Hematopoietic multipotent progenitor cell treated with erythropoietin and hydrocortisone succinate and interleukin-3 and kit ligand, for 4 days (in vitro differentiated cells): ENCODE measurements at places on chromosomes 6 and 20.

- peak; percentile 44 for DNase-seq
Measured at GRCh38 chr6:136403110-136403980, 113.7 kb upstream of the BCLAF1 start.

- no peak for DNase-seq
Measured at GRCh38 chr20:44361021-44361420, 5.5 kb downstream of the HNF4A start.

- no peak for DNase-seq
Measured at GRCh38 chr6:12420626-12421025, 130.5 kb downstream of the EDN1 start.

GRCh38 chr6:153108315-153108714, 22.8 kb downstream of the RGS17 start:
- no peak for DNase-seq

DNA sequence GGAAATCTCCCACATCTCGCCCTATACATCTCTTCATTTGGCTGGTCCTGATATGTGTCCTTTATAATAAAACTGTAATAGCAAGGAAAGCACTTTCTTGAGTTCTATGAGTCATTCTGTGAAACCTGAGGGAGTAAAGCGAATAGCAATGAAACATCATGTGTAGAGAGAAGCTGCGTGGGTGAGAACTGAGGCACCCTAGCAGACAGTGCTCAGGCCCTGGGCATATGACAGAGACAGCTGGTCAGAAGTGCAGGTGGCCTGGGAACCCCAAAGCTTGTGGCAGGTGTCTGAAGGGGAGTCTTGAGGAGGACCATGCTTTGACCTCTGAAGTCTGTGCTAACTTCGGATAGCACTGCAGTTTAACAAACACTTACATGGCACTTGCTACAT, 1.3 kb upstream of the BLOC1S5 start:
- no peak for DNase-seq

- no peak for DNase-seq
Measured at GRCh38 chr20:46210672-46211330, 92.7 kb downstream of the CD40 start.

DNA sequence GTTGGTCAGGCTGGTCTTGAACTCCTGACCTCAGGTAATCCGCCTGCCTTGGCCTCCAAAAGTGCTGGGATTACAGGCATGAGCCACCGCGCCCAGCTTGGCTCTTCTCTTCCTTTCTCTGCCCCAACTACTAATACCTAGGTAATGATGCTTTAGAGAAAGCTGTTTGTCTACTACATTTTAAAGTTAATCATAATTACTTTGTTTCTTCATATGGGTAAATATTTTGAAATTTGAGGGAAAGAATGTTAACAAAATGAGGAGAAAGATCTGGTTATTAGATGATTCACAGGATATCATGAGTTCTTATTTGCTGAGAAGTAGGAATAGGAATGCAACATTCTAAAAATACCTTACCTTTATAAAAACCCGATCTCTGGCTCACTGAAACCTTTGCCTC, 18.4 kb upstream of the PTPRK start:
- no peak for DNase-seq

DNA sequence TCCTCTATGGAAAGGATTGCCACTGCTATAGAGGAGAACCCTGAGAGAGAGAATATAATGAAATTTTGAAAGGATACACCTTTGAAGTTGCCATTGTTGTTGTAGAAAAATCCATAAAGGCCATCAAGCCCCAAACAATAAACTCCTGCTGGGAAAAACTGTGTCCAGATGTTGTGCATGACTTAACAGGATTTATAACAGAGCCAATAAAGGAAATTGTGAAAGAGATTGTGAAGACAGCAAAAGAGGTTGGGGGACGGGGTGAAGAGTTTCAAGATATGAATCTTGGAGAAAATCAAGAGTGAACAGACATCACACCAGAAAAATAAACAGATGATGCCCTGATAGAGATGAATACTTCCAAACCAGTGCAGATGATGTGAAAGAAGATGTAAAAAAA, 396.4 kb downstream of the BCKDHB start:
- DNase-seq, result no peak

GRCh38 chr20:62732031-62732760, 23.6 kb downstream of the NTSR1 start:
- DNase-seq, result peak; percentile 60

DNA sequence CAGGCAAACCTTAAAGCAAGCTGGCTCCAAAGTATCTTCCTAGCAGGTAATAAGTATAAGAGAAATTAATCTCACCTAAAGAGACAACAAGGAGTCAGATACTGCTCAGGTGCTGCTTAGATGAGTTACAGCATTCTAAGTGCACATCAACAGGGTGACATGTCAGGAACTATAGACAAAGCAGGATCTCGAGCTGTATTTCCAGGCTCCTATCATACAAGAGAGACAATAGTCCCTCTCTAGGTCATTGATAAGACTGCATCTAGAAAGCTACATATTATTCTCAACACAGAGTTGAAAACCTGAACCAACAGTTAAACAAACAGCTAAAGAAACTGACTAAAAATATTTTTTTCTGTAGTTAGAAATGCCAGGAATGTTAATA, 3.9 kb downstream of the PTPRK start:
- peak; percentile 2 for DNase-seq

DNA sequence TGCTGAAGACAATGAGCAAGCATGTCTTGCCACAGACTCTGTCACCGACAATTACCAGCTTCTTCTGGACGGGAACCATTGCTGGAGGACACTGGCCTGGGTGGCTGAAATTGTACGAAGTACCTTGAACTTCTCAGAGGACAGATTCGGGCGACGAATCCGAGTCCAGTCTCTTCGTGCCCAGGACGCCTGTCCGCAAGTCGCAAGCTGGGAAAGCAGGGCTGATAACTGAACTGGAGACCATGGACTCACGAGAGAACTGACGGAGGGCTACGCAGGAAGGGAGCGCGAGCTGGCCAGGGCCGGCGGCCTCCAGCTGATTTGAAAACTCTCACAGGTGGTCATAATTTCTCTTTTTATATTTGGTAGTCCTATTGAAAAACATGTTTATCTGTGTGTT, 1229.5 kb upstream of the MAP3K7 start:
- no peak for DNase-seq

DNA sequence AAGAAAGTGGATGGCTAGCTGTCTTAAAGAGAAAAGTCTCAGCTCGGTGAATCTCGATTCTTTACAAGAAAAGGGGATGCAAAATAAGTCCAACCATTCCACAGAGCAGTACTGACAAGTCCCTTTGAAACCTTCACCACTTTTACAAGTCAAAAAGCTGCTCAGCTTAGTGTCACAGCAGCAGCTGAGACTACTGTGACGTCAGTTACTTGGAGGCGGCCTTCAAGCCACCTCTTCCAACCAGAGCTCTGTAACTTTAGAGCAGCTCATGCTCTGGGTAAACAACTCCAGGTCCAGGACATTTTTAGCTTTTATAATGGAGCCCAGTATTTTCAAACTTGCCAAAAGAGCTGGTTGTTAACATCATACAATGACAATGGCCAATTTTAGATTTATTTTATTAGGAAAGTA, at the start of gene KIAA0408:
TSS of gene KIAA0408 (minus strand) at position 159 of the 411 bp plus-strand sequence. CDS start 5,408 bp downstream, outside the sequence.
- DNase-seq, result no peak

DNA sequence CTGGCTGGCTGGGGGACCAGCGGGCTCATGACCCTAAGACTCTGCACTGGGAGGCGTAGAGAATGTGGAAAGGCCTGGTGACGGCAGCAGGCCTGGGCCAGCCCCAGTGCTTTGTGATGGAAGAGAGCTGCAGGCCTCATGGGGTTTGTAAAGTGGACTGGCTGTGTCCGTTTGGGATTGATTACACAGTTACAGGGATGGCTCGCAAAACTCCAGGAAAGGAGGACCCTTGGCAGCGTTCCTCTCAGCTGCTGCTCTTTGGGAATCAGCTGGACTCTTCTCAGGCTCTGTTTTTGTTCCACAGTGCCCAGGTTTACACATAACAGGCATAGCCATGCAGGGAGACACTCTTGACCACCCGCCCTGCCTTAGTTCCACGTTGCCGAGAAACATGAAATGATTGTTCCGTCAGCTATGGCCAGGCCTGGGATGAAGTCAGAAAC, 89.0 kb downstream of the SLX4IP start:
- DNase-seq, result no peak

DNA sequence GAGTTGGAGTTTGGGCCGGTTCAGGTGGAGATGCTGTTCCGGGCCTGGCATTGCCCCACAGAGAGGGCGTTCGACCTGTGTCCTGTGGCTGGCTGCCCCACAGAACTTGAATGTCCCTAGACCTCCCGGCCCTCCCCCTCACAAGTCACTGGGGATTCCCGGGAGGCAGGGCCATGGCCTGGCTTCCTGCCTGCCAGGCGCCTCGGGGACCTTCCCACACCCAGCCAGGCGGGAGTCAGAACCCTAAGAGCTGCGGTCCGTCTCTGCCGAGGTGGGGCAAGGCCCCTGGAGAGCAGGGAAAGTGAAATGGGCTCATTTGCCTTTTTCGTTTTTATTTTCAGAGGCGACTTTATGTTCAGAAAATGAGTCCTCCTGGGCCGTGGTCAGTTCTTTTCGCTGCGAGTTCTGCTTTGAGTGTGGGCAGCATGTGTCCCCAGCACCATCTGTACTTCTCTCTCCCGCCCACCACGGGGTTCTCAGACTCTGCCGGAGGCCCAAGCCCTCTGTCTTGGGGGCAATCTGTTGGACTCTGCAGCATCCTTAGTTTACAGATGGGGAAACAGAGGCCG, 8.5 kb downstream of the RBM38 start:
- DNase-seq, result no peak

DNA sequence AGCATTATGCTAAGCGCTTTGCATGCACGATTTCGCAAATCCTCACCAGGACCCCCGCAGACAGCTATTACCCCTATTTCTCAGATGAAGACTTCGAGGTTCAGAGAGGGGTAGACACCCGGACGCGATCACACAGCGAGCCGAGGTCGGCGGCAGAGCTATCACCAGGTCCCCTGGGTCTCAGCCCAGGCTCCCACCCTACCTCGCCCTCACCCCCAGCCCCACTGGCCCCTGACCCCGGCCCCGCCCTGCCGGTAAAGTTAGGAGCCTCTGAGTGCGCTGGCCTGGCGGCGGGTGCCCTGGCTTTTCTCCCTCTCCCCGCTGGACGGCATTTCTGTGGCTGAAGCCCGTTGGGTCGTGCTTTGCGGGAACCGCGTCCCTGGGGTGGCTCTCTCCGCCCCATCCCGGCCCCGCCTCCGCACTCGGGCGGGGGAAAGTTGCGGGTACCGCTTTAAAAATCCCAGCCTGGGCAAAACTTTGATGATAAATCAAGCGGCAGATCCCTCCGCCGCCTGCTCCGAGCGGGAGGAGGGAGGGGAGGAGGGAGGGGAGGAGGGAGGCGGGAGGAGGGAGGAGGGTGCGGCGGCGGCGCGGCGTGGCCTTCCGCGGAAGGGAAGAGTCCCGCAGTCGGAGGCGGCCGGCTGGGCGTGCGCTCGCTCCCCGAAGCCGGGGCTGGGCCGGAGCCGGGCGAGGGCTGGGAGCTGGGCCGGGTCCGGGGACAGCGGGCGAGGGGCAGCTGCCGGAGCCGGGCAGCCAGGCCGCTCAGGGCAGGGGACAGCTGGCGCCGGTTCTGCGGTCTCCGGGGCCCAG, at the start of gene VSTM2L:
TSS of gene VSTM2L (plus strand) at position 624 of the 810 bp plus-strand sequence. CDS start 224 bp downstream, outside the sequence.
- peak; percentile 49 for DNase-seq

DNA sequence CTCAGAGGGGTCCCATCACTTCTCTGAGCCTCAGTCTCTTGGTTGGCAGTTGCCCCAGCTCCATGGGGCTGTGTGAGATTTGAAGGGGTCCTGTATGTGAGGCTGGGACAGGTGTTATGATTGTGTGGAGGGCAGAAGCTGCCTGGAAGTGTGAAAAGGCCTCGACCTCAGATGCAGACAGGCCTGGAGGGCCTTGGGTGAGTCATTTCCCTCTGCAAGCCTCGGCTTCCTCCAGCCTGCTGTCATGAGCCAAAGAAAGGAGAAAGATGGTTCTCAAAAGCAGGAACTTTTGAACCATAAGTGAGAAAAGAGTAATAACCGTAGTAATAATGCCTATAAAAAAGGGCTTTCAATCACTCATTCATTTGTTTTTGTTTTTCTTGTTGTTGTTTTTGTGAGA, 37.5 kb downstream of the SNAI1 start:
- DNase-seq, result peak; percentile 43

GRCh38 chr6:96963809-96964208, 39.3 kb downstream of the KLHL32 start:
- no peak for DNase-seq

GRCh38 chr20:62133051-62133845, 9.9 kb downstream of the PSMA7 start:
- DNase-seq, result peak; percentile 65

- DNase-seq, result peak; percentile 42
Measured at GRCh38 chr20:20712004-20712473, 405 bp downstream of the RALGAPA2 start.

GRCh38 chr6:146805546-146806325, 207.0 kb downstream of the ADGB start:
- DNase-seq, result no peak

DNA sequence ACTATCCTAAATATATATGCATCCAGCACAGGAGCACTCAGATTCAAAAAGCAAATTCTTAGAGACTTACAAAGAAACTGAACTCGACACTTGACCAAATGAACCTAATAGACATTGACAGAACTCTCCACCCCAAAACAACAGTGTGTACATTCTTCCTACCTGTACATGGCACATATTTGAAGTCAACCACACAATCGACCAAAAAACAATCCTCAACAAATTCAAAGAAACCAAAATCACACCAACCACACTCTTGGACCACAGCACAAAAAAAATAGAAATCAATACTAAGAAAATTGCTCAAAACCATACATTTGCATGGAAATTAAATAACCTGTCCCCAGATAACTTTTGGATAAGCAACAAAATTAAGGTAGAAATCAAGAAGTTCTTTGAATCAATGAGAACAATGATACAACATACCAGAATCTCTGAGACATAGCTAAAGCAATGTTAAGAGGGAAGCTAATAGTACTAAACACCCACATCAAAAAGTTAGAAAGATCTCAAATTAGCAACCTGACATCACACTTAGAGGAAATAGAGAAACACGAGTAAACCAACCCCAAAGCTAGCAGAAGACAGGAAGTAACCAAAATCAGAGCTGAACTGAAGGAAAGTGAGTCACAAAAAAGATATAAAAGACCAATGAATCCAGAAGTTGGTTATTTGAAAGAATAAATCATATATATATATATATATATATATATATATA, 12.5 kb upstream of the TREM1 start:
- no peak for DNase-seq

DNA sequence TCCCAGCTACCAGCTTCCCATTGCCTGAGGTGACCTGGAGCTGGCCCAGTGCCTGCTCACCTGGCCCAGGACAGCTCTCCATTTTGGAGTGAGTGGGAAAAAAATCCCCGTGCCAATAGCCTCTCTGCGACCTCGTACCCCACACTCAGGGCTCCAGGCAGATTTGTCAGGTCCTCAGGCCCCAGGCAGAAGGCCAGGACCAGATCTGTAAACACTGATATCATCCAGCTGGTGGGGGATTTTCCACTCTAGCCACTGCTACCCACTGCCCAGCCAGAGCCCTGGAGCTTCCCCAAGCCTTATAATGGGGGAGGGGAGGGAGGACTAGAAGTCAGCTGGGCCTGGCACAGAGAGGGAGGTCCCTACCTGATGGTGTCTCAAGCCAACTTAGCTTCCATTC, 1.3 kb upstream of the PGC start:
- no peak for DNase-seq
